ENCODE measurements at places on chromosomes 5 and 9.

DNA sequence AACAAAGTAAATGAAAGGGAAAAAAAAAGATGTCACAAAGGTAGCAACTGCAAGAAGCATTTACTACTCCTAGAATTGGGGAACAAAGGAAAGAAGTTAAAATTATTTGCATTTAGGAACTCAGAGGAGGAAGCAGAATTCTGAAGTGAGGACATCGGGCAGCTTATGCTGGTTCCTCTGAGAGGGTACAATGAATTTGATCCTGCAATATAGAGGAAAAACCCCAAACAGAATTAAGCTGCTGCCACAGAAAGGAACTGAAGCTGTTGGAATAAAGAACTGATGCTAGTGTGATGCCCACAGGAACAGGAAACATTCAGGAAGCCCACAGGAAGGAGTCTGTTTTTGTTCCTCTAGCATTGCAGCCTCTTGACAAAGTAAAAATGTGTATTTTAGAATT, 22.3 kb upstream of the TBCA start:
- DNase-seq = no peak

- DNase-seq = no peak
These were observed 54.8 kb upstream of the GPBP1 start for GRCh38 chr5:57119031-57119430.

- DNase-seq = no peak
These were observed 52.9 kb upstream of the KIAA1958 start for GRCh38 chr9:112433499-112434392.

DNA sequence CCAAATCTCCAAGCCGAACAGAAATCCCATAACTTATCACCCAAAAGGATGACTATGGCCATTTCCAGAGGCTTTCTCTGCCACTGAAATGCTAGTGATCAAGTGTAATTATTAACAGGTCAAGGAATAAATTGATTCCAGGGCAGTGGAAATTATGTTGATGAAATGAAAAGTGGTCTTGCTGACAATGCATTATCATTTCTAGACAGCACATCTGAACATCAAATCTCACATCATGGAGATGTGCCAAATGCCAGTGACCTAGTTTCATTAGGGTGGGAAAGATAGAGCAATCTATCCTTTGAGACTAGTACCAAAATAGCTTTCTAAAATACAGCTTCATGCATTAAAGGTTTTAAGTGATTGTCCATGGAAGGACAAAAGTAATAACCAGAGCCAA, 86.1 kb downstream of the AUH start:
- no peak for DNase-seq

DNA sequence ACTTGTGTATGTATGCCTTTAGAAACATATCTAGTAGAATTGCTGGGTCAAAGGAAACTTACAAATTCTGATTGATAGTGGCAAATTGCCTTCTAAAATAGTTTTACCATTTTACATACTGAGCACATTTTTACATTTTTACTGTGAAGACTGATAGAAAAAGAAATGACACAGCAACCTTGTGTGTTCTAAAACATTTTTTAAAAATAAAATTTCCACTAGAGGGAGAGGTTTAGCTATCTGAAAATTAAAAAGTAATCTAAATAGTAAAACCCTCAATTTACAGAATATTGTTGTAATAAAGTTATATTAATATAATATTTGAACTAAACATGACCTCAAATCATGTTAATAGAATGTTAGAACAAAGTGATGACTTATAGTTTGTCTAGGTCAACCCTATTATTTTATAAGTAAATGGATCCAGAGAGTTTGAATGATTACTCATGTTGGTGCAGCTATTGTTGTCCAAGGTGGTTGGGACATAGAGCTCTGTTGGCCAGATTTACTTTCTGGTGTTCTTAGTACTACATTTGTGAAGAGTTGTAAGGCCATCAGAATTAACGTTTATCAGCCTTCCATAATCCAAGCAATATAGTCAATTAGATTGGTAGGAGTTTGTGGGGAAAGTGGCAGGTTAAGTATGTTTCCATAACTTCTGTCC, 17.2 kb downstream of the CENPP start:
- no peak for DNase-seq

DNA sequence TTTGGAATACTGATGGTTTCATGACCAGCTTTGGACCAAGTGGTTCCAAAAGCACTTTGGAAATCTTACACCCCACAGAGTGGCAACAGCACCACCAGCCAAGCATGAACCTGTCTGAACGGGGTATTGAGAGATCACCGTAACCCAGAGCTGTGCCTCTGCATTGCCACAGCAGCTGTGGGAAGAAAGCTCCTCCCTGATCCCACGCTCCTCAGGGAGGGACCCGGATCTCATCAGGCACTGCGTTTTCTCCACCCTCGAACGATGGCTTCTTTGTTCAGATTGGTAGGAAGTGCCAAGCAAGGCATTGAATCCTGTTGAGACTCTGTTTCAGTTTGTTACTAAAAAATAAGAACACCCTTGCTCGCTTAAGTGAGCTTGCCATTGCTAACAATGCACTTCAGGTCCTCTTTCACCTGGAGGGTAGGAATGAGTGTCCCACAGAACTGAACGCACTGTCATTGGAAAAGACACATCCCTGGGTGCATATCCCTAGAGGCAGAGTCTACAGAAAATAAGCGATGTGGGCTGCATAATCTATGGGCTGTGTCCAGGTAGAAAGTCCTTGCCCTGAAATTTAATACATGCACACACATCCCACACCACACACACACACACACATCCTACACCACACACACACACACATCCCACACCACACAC, 118.0 kb upstream of the ICE1 start:
- DNase-seq = no peak

DNA sequence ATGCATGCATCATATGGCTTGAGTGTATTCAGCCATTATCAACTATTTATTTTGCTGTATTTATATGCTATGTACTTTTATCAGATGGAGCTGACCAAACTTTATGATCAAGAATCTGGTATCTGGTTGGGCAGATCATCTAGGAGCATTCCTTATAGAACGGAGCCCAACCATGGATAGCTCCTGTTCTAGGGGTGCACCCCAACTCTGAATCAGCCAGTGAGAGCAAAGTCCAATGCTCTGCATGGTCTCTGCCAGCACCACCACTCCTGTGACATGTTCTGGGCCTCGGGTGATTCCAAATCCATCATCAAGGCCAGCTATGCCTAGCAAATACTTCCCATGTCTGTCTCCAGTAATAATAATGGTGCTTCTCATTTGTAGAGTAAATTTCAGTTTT, 517.5 kb downstream of the AGTPBP1 start:
- no peak for DNase-seq

GRCh38 chr5:62093976-62094375, 212.0 kb upstream of the KIF2A start:
- peak; percentile 43 for DNase-seq

GRCh38 chr5:1815071-1815786, 14.0 kb downstream of the NDUFS6 start:
- DNase-seq = no peak

GRCh38 chr5:173015598-173016455, 32.3 kb downstream of the ATP6V0E1 start:
- DNase-seq = no peak

GRCh38 chr5:151214614-151215545, 9.0 kb downstream of the CCDC69 start:
- no peak for DNase-seq

All from NCI-H2171 treated with DMSO at 0.1 percent for 48 hours (cell line).